ENCODE measurements at places on chromosomes 11 and 22.

DNA sequence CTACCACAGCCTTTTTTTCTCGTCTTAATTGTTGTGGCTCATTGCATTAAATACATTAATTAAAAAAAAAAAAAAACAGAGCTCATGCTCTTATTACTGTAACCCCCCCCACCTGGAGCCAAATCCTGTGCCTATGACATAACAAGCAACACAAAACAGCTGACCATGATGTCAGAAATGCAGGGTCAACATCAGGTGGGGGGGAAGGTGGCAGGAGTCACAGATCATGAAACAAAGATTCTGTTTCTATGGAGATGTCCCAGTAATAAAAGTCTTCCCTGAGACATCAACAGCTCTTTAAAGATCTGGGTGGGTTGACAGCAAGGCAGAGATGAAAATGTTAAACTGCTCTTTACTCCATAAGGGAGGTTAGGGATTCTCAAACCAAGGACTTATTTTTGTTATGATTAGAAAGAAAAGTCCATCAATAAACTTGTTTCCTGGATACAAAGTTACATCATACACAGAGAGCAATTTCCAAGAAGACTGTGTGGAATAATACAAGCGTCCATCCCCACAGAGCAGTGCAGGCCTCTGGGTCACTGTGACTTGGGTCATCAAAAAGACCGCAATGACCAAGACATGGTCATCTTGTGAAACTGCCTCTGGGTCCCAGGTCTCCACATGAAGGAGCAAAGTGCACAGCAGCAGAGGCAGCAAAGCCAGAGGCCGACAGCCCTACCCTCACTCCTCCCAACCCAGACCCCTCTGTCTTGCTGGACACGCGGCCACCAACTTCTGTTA, 42.7 kb upstream of the CYP2D6 start:
- no peak for DNase-seq

- no peak for DNase-seq
Observed at GRCh38 chr11:115282923-115283322, 221.3 kb downstream of the CADM1 start.

DNA sequence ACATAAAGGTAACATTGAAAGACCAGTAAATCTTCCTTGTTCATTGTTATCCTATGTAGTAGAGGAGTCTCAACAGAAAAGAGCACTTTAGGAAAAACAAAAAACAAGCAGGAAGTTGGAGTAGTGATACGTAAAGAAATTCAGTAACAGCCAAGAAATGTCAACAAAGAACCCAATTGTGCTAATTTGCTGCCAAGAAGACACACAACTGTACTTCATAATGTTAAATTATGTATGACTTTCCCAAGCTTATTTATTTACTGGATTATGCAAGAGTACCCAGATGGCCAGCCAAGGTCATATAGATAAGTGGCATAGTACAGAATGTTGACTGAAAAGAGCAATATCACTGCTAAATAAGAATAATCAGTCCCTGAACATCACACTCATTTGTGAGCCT, 264.7 kb upstream of the CCDC179 start:
- DNase-seq = no peak

DNA sequence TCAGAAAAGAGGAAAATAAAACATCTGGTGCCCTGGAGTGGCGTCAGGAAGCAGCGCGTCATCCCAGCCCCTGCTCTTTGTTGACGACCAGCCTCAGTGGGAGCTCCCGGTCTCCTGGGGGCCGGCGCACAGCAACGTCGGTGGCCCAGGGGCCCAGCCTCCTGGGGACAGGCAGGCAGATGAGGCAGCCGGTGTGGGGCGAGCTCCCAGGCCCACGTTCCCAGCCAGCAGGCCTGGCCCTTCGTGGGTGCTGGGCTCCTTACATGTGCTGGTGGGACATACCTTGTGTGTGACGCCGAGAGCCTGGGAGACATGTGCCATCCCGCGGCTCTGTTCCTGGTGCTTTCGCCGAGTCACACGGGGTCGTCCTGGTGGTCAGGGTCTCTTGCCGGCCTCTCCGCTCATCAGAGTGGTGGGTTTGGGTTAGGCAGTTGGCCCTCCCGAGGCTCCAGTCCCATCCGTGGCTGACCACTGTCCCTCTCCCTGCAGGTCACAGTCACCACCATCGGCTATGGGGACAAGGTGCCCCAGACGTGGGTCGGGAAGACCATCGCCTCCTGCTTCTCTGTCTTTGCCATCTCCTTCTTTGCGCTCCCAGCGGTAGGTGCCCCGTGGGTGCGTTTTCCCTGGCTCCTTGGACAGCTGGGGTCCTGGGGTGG, 116.7 kb downstream of the KCNQ1OT1 start:
- DNase-seq = no peak

GRCh38 chr11:120357620-120358019, 21.4 kb downstream of the ARHGEF12 start:
- DNase-seq = no peak

- no peak for DNase-seq
Observed at GRCh38 chr22:24426851-24427499, 424 bp upstream of the ADORA2A start.

DNA sequence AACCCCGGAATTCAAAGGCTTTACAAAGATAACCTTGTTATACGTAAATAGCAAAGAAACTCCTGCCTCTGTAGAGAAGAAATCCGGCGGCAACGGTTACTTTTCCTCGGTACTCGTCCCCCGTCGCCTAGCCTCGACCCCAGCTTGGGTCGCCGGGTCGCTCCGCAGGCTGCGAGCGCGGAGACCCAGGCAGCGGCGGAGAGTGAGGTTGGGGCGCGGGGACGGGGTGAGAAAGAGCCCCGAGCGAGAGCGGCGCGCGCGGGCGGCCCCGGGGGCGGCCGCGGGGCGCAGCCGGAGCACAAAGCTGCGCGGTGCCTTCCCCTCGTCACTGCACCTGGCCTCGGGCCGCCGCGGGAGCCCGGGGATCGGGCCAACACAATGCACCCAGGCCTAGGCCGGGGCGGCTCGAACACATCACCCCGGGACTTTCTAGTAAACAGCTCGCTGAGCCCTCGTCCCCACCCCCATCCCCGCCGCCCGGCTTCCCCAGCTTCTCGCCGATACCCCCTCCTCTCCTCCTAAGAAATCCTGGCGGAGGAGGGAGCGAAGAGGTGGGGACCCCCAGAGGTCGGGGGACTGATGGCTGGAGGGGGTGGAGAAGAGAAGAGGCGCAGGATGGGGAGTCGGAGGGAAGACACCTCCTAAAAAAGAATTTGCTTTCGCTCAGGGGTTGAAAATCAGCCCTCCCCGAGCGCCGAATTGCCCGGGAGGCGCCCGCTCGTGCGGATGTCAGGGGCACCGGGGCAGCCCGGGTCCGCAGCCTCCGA, 845 bp downstream of the MPPED2 start:
- DNase-seq = no peak

GRCh38 chr11:5536482-5536881, 11.9 kb downstream of the OR52H1 start:
- no peak for DNase-seq

DNA sequence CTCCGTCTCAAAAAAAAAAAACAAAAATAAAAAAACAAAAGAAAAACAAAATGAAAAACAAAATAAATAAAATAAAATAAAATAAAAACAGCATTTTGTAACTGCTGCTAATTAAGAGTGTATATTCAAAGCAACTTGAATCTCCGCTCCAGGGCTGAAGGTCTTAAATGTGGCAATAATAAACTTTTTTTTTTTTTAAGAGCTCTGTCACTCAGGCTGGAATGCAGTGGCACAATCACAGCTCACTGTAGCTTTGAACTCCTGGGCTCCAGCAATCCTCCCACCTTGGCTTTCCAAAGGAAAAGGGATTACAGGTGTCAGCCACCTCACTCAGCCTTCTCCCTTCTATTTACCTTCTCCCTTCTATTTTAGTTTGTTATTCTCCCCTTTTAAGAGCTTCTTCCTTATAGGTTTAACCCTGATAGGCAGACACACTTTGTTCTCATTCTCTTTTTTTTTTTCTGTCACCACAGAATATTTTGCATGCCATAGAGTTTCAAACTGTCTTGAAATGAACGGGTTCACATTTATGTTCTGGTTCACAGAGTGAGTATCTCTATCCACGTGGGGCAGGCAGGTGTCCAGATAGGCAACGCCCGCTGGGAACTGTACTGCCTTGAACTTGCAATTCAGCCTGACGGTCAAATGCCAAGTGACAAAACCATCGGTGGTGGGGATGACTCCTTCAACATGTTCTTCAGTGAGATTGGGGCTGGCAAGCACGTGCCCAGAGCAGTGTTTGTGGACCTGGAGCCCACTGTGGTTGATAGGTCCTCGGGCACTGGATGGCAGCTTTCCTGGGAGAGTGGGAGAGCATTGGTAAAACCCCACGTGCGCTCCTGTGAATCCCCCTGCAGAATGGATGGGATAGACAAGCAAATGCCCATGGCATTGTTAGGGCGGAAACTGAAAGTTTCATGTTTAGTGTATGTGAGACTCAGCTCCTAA, 19.4 kb downstream of the LRRC74B start:
- DNase-seq = no peak

DNA sequence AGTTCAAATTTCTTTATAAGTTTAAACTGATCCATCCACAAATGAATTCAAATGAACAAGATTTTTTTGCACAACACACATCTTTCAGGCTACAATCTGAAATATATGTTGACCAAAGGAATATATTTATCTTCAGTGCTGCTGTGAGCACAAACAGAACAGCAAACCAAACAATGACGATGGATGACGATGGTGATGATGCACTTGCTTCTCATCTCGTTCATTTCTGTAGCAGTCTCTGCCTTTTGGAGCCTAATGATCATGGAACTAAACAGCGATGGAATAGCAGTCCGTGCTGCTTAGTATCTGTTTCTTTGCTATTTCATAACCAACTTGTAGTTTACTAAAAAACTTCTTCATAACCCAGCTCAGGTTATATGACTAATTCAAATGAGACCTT, 220.7 kb upstream of the BLID start:
- DNase-seq = no peak

- no peak for DNase-seq
Observed at GRCh38 chr11:57547854-57548377, 10.5 kb downstream of the SMTNL1 start.

- no peak for DNase-seq
Observed at GRCh38 chr11:27020751-27021150, 19.9 kb upstream of the BBOX1 start.

DNA sequence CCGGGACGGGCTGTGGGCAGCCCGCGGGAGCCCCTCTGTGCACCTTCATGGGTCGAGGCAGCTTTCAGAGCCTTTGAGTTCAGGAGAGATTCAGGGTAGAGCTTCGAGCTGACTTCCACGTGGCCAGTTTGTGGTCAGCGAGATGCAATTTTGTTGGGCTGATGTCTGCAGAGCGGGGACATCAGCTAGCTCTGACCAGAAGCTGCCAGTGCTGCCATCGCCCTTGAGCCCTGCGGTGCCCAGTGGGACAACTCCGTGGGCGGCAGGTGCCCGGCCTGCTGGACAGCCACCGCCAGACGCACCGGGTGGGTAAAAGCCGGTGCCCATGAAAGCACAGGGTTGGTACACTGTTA, 719 bp downstream of the TALDO1 start:
- DNase-seq = no peak

- DNase-seq = peak; percentile 97
Observed at GRCh38 chr11:70420008-70420464, 21.7 kb downstream of the CTTN start.

- DNase-seq = no peak
Observed at GRCh38 chr11:73428227-73428626, 52.0 kb downstream of the RELT start.

GRCh38 chr11:110777775-110778174, 65.5 kb upstream of the ARHGAP20 start:
- DNase-seq = peak; percentile 40

- no peak for DNase-seq
Observed at GRCh38 chr11:125163431-125164063, 1.0 kb upstream of the PKNOX2 start.

- DNase-seq = no peak
Observed at GRCh38 chr22:44393066-44393465, 80.3 kb upstream of the SHISAL1 start.

GRCh38 chr22:24583221-24584165, 9.4 kb downstream of the LRRC75B start:
- no peak for DNase-seq

GRCh38 chr11:31628111-31628510, 118.5 kb downstream of the ELP4 start:
- no peak for DNase-seq

DNA sequence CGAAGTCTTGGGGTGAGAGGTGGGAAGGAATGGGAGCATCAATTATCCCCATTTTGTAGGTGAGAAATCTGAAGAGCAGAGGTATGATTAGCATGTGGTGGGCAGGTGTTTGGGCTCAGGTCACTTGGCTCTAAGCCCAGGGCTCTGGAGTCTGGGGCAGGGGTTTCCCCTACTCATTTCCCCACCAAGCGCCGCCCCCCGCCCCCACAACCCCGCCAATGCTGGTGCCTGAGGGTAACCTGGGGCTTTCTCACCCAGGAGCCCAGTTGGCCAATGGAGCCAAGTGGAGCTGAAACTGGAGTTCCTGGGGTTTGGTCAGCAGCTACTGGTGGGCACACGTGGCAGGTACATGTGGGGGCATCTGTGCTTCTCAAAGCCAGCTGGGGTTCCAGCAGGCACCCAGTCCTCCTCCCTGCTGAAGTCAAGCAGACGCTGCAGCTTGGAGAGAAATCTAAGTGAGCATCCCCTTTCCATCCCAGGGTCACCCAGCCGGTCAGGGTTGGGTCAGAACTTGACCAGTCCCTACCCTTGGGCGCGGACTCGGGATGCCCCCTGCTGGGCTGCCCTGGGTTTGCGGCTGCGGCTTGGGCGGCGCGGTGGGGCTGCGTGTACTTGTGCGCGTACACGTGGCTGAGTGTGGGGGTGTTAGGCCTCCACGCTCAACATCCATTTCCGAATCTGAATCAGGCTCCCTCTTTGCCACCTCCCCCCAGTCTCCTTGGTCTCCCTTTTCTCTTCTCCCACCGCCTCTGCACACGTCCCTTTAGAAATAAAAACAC, 1.7 kb upstream of the CHRM1 start:
- DNase-seq = no peak

DNA sequence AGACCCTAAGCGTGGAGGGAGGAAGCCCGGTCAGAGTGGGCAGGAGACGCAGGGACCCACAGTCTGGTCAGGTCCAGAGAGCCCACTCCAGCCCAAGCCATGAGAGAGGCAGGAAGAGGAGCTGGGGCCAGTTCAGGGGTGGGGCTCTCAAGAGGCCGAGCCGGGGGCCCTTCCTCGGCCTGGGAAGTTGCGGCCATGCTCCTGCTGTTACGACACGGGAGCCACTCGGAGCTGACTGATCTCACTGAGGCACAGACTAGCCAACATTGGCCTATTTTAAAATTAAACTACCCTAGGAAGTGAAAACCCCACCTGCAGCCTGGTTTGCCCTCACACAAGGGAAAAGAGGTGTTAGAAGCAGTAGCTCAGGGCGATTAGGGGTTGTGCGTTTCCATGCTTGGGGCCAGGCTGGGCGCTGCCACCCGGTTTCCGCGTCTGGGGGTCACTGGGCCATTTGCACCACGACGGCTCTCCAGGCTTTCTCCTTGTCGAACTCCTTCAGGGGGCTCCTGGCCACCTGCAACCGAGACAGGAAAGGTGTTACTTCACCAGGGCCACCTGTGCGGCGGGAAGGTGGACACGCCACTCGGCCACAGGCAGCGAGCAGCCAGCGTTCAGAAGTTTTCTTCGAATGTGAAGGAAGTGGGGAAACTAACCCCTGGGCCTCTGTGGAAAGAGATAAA, 3.2 kb upstream of the TTLL8 start:
- DNase-seq = no peak

- no peak for DNase-seq
Observed at GRCh38 chr11:12798609-12799011, 124.4 kb downstream of the TEAD1 start.

Data from brain microvascular endothelial cell (primary cell).